Activated CD4-positive, alpha-beta memory T cell treated with anti-CD3 and anti-CD28 coated beads for 36 hours (primary cell): ENCODE measurements at places on chromosomes 2 and 18.

DNA sequence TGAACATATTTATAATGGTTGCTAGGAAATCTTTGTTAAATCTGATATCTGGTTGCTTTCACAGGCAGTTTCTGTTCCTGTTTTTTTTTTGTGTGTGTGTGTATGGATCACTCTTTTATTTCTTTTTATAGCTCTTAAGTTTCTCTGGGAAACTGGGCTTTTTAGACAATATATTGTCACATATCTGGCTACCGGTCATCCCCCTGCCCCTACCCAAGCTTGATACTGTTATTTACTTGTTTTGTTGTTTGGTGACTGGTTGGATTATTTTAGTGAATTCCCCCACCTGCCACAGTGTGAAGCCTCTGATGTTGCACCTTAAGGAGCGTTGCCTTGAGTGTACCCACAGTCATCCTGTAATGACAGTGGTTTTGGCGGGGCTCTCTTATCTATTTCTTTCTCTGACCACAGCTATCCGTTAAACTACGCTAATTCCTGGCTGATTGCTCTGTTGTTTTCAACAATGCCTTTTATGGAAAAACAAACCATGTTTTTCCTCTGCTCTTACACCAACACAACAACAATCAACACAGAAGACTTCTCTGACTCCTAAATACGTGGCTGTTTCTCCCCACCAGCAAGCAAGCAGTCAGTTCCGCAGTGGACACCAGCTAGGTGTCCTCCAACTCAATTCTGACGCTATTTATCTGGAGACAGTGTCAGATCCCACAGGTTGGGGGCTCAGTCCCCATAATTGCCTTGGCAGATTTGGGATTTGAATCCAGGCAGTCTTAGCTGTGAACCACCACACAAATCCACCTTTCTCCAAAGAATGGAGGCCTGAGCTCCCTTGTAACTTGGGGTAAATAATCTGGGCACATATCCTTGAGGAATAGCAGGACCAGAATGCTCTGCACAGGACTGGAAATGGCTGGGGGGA is 10.9 kb downstream of the GNLY start:
- peak; percentile 30 for DNase-seq

DNA sequence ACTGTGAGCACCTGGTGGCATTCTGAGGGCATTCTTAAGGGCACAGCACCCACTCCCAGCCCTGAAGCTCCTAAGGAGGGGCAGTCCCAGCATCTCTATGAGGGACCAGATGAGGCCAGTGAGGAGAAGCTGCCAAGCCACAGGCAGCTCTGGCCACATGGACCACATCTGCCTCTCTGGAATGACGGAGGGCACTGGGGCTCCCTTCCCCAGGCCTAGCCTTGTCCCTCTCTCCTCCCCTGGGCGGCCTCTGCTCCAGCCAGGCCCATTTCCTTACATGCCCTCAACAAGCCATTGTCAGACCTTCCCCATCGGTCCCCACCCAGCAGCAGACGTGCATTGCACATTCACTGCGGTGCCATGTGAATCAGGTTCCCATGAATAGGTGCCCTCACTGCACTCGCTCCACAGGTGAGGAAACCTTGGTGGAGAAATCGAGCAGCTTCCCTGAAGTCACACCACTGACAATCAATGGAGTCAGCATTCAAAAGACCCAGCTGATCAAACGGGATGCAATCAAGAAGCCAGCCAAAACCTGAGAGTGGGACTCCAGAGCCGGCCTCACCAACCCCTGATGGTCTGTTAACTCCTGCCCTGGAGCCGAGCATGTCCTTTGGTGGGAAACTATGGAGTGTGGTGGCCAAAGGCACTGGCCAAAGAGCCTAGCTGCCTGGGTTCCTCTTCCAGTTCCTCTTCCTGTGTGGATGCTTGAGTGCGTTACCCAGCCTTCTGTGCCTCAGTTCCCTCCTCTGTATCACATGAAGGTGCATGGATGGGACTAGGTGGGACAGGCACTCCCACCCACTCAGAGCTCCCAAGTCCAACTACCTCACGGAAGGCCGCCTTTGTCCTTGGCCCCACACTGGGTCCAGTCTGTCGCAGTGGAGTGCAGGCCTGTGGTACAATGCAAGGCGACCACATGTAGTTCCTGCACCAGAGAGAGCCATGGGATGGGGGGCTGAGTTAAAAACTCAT is 147.3 kb downstream of the ZFP36L2 start:
- no peak for DNase-seq

DNA sequence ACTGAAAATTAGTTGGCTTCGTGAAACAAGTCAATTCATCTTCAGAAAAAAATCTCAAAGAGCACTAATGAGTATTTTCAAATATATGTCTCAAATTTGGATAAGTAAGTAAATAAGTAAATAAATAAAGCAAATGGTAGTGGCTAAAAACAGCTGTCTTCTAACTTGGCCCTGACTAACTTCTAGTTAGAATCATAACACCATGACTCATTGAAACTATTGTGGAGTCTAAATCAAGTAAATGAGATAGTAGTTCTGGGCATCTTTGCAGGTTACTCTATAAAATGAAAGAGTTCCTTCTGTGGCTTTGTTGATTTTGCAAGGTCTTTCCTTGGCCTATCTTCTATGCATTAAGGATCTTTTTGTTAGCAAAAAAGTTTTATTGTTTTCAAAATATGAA is 110.7 kb downstream of the SLC8A1 start:
- no peak for DNase-seq

DNA sequence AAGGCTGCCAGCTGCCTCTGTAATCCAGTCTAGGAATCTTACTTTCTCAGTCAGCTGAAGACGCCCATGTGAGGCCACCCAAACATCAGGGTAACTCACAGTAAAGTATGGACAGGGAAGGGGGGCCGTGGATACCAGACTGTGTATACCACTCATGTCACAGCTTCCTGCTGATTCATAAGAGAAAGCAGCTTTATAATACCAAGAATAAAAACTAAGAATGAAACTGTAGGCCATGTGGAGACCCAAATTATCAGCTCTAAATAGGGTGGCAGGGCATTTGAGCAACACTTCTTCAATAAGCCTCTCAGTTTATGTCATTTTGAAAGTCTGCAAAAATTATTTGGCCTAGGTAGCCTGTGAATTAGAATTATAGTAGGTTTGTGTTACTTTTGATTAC is 115.0 kb upstream of the CDCA7 start:
- DNase-seq = peak; percentile 57

- DNase-seq = no peak
These were observed 86.5 kb downstream of the HAUS1 start for GRCh38 chr18:46190667-46191066.

- DNase-seq = no peak
These were observed 9.9 kb upstream of the WNT6 start for GRCh38 chr2:218849721-218850120.

- no peak for DNase-seq
These were observed 178.1 kb downstream of the MGAT5 start for GRCh38 chr2:134431838-134432434.

DNA sequence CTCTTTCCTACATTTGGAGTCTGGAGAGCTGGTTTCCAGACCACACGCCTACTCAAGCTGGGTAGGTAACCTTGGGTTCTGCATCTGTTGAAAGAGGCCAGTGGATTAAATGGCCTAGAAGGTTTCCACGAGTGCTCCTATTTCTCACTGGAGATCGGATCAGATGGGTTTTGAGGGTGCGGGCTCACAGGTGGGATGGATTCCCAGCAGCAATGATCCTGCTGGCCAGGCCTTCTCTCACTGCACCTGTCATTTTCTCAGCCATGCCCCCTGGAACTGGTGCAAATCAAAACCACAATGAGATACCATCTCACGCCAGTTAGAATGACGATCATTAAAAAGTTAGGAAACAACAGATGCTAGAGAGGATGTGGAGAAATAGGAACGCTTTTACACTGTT is 747.5 kb upstream of the RAB6C start:
- DNase-seq = no peak

DNA sequence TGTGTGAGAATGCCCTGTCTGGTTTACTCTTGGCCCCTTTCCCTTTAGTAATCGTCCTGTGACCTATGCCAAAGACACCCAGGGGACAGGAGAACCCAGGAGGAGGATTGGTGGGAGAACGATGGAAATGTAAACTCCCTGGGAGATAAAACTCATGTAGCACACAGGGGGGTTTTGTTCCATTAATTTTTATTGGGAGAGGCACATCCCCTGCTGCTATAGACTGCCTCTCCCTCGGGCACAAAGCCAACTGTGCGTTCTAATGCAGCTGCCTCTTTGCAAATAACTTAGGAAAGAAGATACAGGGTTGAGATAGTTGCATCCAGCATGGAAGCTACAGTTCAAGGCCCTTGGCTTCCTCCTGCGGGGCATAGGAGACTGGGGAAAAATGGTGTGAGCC is 489.6 kb downstream of the SLC4A3 start:
- DNase-seq = no peak

GRCh38 chr18:48841381-48842258 is 109.1 kb downstream of the SMAD7 start:
- no peak for DNase-seq

DNA sequence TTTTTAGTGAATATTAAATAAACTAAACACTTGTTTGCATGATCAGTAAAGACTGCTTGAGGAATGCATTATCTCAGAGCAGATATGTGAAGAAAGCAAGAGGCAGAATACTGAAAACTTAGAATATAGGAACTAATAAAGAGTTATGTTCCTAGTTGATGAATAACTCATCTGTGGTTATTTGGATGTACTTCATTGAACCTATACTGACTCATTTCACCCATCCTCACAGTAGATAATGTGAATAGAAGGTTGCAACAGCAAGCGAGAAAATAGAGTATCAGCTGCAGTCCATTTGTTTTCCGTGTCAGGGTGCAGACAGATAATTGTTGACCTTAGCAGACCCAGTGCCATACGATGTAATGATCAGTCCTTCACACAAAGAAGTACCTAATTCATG is 945.7 kb upstream of the LRRTM1 start:
- no peak for DNase-seq

- DNase-seq = no peak
These were observed 220.1 kb downstream of the IKZF2 start for GRCh38 chr2:212931271-212931670.

GRCh38 chr2:46135958-46136357 is 161.2 kb upstream of the EPAS1 start:
- no peak for DNase-seq

GRCh38 chr2:74089816-74090745 is 57.6 kb downstream of the BOLA3 start:
- DNase-seq = no peak

- no peak for DNase-seq
These were observed 17.5 kb downstream of the MGAT4A start for GRCh38 chr2:98713332-98714015.

GRCh38 chr2:43328133-43328532 is 101.7 kb upstream of the ZFP36L2 start:
- DNase-seq = no peak

DNA sequence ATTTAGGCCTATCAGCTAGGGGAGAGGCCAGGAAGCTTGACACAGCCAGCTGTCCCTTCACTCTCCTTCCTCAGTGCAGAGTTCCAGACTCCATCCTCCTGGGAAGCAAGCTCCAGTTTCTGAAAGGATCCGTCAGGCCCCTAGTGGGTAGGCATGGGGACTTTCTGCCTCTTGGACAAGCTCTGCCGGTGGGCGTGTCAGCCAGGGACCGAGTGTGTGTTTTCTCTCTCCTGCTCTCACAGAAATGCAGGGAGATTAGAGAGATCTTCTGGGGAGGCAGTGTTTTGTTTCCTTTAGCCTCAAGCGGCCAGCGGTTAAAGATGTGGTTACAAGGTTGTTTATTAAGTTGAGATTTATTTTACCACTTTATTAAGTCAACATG is 29.9 kb upstream of the OTOS start:
- DNase-seq = no peak

GRCh38 chr2:9336576-9337314 is 86.6 kb downstream of the ITGB1BP1 start:
- DNase-seq = no peak

DNA sequence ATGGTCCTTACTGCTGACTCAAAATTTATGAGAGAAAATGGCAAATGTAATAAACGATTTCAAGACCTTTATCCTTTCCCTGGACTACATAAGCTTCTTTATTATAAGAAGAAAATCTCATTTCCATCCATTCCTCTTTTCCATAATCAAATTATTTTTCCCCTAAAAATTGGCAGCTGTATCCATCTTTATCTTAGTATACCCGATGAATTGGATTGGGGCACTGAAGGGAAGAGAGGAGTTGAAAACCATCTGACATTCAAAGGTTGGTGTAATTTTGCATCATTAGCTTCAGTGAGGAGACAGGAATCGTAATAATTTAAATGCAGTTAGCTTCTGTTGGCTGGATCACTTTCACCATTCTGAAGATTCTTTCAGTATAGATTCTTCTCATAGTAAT is 574.1 kb downstream of the XIRP2 start:
- DNase-seq = no peak

GRCh38 chr2:124159166-124159565 is 134.1 kb downstream of the CNTNAP5 start:
- no peak for DNase-seq

DNA sequence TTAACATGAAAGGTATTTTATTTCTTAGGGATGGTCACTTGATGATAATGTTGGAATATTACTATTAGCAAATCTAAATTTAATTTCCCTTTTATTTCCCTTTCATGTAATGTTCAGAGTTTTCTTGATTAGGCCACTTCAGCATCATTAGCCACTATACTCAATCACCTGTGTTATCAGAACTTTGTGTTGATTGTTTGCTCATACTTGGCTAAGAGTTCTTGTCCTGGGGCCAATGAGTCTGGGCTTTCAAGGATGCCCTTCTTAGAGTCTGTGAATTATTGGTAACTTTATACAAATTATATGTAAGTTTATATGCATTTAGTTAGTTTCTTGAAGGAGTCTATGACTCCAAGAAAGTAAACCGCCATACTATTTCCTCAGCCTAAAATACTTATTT is 408.0 kb upstream of the DDX18 start:
- no peak for DNase-seq

DNA sequence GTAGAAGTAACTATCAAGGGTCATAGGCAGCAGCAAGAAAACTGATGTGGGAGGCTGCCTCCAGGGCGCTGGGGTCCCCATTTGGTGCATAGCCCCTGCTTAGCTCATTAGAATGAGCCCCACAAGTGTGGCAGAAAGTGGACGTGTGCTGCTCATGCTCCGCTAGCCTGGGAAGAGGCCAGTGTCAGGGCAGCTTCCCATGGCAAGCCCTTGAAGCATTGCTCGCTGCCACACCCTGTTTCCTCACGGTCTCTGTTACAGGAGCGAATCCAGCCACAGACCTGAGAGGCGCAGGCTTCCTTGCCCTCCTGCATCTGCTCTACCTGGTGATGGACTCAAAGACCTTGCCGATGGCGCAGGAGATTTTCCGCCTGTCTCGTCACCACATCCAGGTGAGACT is 22.5 kb downstream of the ELMOD3 start:
- DNase-seq = no peak

DNA sequence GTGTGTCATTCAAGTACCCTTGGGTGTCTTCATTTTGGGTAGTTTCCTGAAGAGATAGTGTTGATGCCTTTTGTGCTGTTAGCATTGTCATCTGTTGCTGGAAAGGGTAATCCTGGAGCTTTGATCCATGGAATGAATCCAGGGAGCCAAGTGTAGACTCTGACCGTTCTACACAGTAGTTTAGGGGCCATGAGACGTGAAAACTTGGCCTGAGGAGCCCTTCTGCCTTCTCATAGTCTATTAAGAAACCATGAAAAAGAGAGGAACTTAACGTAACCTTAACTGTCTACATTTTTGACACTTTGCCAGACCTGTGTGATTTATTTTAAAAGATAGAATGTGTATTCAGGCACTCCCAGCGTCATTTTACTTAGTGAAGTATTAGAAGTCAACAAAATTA is 194.0 kb downstream of the BABAM2 start:
- DNase-seq = no peak
